ENCODE measurements at places on chromosomes 11 and 22. TPM values are rescaled to one million over a fixed set of nuclear protein-coding genes. Genes with fewer than 3 reads are reported as not detected.

DNA sequence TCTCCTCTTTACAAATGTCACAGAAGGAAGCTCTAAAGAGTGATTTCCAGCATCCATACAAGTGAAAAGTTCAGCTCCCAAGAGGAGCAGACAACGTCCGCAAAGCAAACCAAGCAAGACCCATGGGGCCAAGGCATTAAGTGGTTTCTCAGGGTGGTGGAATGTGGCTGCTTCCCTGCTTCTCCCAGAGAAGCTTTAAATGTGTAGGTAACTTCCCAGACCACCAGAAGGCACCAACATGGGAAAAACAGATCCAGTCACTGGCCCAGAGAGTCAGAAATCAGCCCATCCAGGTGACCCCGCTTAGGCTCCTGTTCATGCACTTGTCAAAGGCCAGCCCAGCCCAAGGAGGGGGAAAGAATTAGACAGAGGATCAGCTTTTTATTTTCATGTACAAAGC, 13.3 kb upstream of the PHF21A start:
- DNase-seq = no peak
- no peak overlapping the region for H3K4me3 ChIP-seq
- no peaks in the 10 kb centered on the region for H3K4me1 ChIP-seq
- no peaks in the 10 kb centered on the region for H3K36me3 ChIP-seq
- peaks cover 3% of the 10 kb centered on the region for H3K27me3 ChIP-seq
- H3K27ac ChIP-seq = no peak overlapping the region

GRCh38 chr22:41826430-41827383, 6.2 kb upstream of the SREBF2 start:
- DNase-seq = peak; percentile 37
- H3K4me3 ChIP-seq = no peak overlapping the region
- no peaks in the 10 kb centered on the region for H3K27me3 ChIP-seq
- no peak overlapping the region for H3K27ac ChIP-seq

GRCh38 chr11:3217818-3218482, 663 bp downstream of the MRGPRG start:
- H3K4me1 ChIP-seq = no peaks in the 10 kb centered on the region
- H3K27me3 ChIP-seq = peaks cover 6% of the 10 kb centered on the region
- H3K4me3 ChIP-seq = no peak overlapping the region
- H3K27ac ChIP-seq = no peak overlapping the region
- DNase-seq = no peak
- no peaks in the 10 kb centered on the region for H3K36me3 ChIP-seq

GRCh38 chr11:44566952-44567875, 1.8 kb downstream of the CD82 start:
- no peak for DNase-seq
- H3K4me1 ChIP-seq = peaks cover 35% of the 10 kb centered on the region
- H3K27me3 ChIP-seq = no peaks in the 10 kb centered on the region
- H3K4me3 ChIP-seq = peak overlapping the region; percentile 69

Gene EHF
- total RNA-seq = not detected

DNA sequence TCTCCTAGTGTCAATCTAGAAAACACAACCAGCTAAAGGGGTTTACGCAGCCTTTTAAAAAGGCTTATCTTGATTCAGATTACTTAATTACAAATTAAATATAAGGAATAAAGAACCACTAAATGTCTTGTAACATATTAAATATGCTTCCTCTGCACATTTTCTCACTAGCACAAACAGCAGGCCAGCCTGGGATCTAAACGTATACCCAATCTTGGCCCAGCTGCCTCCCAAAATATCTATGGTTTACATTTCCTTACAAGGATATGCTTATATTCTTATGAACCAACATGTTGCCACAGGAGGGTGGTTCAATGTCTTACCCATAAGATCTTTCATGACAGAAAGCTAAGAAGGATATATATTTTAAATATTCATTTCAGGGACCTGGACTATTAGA, 7.7 kb downstream of the LGR4 start:
- H3K36me3 ChIP-seq = no peaks in the 10 kb centered on the region
- H3K27ac ChIP-seq = no peak overlapping the region
- H3K4me1 ChIP-seq = peaks cover 9% of the 10 kb centered on the region

Measured in fibroblast of lung (primary cell).